ENCODE measurements at places on chromosomes 3 and 15. TPM values are rescaled to one million over a fixed set of nuclear protein-coding genes. Genes with fewer than 3 reads are reported as not detected.

Gene MCF2L2
- total RNA-seq = 1.2 TPM

Gene SAMMSON
- total RNA-seq = 0.22 TPM

Gene GATA2
- total RNA-seq = 7.0 TPM

Gene DHX30
- 69.4 TPM for total RNA-seq

Gene LDHAL6B
- total RNA-seq = not detected

DNA sequence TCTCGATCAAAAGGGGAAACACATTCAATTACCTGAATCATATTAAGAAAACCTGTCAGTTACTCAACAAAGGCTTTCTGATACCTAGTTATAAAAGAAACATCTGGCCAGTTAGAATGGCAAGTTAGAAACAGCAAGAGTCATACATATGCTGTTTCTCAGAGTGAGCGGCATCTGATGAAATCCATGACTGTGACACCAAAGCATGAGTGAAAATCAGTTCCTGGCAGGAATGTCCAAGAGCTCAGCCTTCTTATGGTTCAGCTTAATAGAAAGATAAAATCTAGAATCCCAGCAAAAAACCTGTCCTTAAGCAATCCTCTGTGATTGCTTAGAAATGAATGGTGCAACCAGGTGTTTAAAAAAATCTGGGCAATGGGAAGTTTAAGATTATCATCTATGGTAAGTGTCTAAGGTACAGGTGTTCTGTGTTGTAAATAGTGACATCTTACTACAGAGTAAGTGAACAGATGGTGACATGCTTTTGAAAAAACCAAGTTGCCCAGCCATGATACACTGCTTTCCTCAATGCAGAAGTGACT lies 18.8 kb downstream of the B4GALT4 start:
- DNase-seq = no peak

DNA sequence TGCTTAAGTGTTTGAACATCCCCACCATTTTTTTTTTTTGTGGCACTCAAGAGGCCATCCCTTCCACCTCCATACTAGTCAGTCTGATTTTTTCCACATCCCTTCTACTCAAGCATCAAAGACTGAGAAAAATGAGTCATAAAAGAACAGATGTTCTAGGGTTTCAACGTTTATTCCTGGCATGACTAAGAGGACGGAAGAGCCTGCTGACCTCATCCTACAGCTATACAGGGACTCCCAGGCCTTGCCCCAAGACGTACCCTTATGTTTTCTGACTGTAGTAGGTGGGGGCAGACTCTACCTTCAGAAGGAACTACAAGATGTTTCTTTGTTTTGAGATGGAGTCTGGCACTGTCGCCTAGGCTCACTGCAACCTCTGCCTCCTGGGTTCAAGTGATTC lies 3.3 kb upstream of the ITPKA start:
- DNase-seq = peak; percentile 47

- no peak for DNase-seq
These were observed 16.6 kb downstream of the ELP6 start for GRCh38 chr3:47496892-47497291.

GRCh38 chr3:16101295-16102186 lies 72.9 kb upstream of the GALNT15 start:
- no peak for DNase-seq

- DNase-seq = peak; percentile 2
These were observed 22.7 kb downstream of the ABHD6 start for GRCh38 chr3:58260261-58260731.

DNA sequence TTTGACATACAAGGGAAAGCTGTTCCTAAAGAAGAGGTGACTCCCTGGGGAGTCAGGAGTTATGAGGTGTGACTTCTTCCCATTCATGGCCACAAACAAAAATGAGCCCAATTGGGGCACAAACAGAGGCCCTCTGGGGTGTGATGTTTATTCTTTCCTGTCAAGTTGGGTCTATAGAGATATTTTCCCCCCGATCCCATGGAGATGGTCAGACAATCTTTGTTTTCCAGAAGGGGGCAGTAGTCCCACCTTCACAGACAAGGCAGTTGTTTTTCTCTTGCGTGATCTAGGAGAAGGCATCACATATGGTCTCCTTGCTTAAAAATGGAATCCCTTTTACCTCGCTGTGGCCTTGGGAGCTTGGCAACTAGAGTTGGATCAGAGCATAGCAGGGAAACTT lies 110.3 kb downstream of the MFSD1 start:
- no peak for DNase-seq

DNA sequence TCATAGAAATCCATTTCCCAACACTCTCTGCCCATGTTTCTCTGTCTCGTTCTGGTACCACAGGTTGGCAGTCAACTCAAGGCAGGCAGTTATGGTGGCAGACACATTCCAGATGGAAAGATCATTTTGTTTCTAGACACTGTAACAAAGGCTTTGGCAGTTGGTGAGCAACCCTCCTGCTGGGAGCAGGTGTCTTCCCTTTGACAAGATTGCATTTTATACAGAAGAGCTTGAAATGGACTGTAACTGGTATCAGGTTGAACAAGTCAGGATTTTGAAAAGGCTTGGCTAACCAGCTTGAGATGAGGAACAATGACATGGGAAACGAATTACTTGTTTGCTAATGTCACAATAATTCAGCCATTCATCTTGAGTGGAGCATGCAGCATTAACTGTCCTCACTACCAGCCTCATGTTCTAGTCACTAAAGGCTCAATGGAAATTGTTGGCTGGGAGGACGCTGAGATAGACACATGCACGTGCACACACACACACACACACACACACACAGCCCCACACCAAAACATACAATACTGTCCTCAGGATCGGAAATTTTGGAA lies 170.0 kb downstream of the SEMA6D start:
- DNase-seq = no peak

DNA sequence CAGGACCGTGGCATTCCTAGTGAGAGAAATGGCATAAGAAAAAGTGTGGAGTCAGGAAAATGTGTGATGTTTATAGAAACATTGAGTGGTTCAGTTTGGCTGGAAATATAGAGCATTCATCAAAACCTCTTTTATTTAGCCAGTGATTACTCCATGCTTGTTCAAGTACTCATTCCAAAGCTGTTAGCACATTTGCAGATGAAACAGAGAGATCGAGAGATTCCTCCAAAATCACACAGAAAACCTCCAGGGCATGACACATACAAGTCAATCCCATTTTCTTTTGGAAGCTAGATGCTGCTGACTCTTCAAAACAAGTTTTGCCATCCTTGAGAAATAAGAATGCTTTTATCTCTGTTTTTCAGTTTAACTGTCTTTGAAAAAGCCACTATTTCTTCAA lies 11.5 kb upstream of the MB21D2 start:
- DNase-seq = peak; percentile 60

- DNase-seq = no peak
These were observed 13.7 kb upstream of the FGD5 start for GRCh38 chr3:14804835-14805780.
